ENCODE measurements at places on chromosomes 6 and 20.

DNA sequence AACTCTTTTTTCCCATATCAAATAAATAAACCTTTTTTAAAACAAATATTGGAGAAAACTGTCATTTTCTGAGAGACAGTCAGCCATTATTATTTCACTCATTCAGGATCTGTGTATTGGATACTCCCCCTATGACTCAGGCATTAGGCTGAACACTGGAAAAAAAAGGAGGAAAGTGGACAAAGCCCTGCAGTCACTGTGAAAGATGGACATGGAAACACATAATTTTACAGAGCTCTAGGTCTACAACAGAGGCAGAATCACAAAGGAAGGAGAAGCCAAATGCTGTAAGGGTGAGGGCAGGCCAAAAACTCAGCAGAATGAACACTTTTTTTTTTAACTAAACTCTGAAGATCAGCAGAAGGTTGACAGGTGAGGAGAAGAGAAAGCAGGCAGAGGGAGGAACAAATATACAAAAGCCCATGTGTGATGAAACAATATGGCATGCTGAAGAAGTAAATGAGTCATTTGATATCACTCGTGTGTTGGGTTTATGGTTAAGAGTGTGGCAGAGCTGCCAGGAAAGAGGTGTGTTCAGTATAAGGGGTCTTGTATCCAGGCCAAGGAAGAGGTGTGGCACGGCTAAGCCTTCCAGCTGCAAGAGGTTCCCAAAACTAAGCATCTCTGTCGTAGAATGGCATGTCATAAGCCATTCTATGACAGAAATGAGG lies 39.1 kb downstream of the EPB41L2 start:
- no peak for DNase-seq

DNA sequence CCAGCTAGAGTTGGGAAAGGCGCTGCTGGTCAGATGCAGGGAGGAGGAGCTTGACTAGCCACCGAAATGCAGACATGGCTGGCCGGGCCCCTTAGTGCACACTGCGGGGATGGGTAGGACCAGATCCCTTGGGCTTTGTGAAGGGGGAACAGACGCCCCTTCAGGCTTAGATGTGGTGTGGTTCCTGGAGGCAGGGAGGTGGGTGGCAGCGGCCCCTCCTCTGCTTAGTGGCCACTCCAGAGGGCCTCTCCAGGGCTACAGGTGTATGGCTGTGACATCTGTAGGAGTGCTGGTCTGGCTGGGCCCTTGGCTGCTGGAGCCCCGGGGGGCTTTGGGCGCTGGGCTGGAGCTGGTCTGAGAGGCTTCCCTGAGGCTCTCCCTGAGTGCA lies 5.9 kb downstream of the CCND3 start:
- DNase-seq = no peak

DNA sequence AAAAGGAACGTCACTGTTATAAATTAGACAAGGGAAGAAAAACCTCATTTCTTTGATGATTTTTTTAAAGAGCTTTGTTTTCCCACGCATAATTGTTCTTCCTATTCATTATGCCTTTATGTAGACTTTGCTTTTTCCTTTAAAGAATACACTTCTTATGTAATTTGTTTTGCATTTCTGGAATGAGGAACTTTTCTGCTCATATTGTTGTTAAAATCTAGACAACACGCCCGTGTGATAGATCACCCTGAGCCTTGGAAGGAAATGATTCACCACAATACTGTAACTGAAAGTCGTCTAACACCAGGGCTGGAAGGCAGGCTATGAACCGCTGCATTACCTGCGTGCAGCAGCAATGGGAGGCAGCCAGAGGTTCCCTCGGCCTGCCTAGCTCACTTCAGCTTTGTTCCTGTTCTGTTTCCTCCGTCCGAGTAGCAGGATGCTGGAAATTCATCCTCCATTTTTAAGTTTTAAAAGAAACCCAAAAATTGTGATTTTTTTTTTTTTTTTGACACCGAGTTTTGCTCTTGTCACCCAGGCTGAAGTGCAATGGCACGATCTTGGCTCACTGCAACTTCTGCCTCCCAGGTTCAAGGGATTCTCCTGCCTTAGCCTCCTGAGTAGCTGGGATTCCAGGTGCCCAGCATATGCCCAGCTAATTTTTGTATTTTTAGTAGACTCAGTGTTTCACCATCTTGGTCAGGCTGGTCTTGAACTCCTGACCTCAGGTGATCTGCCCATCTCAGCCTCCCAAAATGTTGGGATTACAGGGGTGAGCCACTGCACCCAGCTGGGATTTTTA lies 49.6 kb upstream of the ZNF217 start:
- peak; percentile 31 for DNase-seq

DNA sequence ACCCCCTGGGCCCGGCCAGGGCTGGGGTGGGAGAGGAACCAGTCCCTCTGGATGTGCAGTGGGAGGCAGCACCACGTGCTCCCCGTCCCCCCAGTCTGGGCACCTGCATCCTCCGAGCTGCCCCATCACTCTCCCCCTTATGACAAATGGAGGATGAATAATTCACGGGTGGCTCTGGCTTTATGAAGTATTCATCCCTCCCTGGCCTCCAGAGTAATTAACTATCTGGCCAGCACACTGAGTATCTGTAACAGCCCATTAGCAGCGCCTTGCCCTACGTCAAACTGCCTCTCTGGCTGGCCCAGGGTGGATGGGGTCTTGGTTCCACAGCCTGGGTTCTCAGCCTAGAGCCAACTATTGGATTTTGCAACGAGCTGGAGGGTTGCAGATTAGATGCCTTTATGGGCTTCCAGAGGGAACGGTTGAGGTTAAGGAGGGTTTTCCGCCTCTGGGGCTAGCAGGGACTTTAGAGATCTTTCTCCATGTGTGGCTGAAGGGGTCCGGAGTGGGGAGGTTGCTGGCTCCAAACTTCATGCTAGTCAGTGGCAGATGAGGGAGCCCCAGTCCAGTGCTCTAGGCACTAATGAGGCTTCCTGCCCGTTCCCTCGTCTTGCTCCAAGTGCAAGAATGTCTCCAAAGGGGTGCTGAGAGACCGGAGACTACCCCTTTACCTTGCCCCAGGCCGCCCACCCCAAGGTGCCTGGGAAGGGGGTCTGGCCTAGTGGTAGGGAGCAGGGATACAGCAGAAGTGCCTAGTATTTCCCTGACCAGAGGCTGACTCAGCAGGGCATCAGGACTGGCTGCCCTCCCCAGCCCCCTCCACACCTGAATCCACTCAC lies 53.5 kb upstream of the MLN start:
- DNase-seq = no peak

GRCh38 chr6:41724586-41725501 lies 10.6 kb downstream of the TFEB start:
- no peak for DNase-seq

- no peak for DNase-seq
Measured at GRCh38 chr20:32482442-32483261, 102.5 kb downstream of the NOL4L start.

- DNase-seq = no peak
Measured at GRCh38 chr20:32539026-32539816, 45.9 kb downstream of the NOL4L start.

GRCh38 chr6:105204331-105204730 lies 24.5 kb upstream of the POPDC3 start:
- no peak for DNase-seq

- DNase-seq = no peak
Measured at GRCh38 chr20:61458146-61458746, 206.2 kb downstream of the CDH4 start.

DNA sequence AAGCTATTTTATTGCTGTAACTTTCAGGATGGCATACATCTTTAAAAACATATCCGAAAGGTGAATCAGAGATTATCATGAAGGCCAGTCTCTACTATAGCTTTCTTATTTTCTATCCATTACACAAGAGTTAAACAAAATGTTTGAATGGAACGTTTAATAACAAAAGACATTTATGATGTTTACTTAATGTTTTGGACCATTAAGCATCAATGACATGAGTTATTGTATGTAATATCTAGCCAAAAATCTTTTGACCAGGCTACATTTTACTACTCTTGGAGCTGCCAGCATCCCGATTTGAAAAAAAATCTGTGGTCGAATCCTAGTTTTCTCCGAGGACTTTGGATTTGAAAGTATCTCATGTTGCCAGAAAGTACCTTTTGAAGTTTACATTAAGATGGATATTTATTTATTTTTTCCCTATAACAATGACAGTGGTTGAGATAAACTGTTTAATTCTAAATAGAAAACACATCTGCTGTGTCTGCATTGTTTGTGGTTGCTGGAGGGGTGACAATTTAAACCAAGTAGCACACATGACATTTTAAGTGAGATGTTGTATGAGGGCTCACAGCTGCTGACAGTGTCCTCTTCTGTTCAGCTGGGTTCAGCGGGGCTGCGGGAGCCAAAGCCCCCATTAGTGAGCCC lies 293.7 kb upstream of the TCF21 start:
- no peak for DNase-seq

DNA sequence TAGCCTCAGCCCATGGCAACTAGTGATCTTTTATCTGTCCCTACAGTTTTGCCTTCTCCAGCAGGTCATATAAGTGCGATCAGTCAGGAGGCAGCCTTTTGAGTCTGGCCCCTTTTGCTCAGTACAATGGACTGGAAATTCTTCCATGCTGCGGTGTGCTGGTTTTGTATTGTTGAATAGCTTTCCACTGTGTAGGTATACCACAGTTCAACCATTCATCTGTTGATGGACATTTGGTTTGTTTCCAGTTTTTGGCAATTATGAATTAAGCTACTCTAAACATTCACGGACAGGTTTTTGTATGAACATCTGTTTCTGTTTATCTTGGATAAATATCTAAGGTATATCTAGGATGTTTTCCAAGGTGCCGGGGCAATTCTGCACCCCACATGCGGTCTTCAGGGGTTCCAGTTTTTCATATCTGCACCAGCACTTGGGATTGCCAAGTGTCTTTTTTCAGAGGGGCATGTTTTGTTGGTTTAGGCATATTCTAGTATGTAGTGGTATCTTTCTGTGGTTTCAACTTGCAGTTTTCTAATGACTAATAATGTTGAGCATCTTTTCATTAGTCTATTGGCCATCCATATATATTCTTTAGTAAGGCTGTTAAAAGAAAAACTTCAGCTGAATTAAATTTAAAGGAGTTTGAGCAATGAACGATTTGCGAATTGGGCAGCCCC lies 141.0 kb downstream of the TFAP2C start:
- DNase-seq = no peak

DNA sequence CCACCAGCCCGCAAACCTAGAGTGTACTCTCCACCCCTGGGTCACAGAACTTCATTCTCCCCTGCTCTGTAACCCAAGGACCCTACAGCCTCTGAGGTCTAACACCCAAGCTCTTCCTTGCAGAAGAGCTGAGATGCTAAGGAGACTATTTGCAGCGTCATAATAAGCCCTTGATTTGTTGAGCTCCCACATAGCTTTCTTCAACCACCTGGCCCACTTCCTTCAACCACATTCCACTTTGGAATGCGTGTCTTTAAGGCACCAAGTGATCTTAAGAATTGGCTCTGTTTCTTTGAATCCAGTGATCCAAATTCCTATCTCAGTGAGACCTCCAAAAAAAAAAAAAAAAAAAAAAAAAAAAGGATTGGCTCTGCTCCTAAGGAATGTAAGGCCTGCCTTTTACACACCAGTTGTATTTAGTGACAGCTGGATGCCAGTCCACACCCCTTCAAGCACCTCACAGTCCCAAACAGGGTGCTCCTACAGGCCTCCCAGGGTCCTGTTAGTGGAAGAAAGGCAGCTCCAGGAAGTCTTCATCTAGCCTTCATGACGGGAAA lies 106.2 kb downstream of the UBE3D start:
- no peak for DNase-seq

DNA sequence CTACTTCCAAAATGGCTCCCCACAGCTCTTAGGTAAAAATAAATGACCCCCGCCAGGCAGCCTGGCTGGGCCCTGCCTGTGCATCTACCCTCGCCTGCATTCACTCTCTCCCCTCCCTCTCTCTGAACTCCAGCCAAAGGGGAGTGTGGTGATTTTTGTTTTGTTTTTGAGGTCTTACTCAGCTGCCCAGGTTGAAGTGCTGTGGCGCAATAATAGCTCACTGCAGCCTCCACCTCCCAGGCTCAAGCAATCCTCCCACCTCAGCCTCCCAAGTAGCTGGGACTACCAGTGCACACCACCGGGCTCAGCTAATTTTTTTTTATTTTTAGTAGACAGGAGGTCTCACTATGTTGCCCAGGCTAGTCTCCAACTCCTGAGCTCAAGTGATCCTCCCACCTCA lies 15.8 kb downstream of the NFATC2 start:
- DNase-seq = no peak

GRCh38 chr6:52595796-52596130 lies 18.9 kb upstream of the TRAM2 start:
- DNase-seq = no peak

DNA sequence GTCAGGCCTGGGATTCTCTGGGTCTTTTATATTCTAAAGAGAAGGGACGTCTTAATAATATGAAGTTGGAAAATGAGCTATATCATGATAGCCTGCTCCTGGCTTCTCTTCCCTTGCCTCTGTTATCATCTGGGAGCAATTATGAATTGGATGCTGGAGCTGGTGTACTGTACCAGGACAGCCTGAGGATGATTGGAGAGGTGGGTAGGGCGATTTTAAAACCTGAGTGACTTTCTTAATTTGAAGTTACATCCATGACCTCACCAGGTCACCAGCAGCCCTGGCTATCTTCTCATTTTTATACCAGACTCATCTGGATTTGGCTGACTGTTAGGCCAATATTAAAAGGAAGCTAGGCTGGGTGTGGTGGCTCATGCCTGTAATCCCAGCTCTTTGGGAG lies 317.6 kb downstream of the CLIC5 start:
- no peak for DNase-seq

- no peak for DNase-seq
Measured at GRCh38 chr6:55886185-55886836, 10.9 kb upstream of the BMP5 start.

- no peak for DNase-seq
Measured at GRCh38 chr6:41654151-41654697, 16.0 kb downstream of the MDFI start.

DNA sequence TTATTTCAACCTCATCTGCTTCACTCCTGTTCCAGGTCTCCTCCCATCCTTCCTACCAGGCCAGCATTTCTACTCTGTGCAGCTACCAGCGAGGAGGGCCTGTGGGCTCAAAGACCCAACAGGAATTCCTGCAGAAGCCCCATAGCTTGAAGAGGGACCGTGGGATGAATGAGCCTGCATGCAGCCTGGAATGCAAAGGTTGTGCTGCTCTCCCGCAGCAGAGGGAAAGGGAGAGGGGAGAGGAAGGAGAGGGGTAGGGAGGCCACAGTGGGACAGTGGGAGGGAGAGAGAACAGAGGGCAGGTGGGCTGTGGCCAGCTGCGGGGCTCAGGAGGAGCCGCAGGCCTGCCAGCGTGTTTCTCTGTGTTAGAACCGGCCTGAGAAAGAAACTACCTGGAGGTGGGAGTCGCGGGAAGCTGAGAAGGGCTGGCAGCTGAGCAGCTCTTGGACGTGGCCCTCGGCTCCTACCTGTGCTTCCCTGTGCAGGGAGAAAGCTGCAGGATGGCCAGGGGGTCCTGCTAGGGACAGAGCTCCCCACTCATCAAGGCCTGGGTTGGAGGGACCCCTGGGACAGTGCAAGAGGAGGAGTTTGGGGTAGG lies 66.1 kb upstream of the MLN start:
- no peak for DNase-seq

- no peak for DNase-seq
Measured at GRCh38 chr20:53445321-53445731, 148.3 kb downstream of the ZNF217 start.

- no peak for DNase-seq
Measured at GRCh38 chr6:13285705-13286104, 42.6 kb downstream of the TBC1D7 start.

GRCh38 chr6:165704045-165704748 lies 41.2 kb upstream of the PDE10A start:
- DNase-seq = no peak

GRCh38 chr6:139355172-139355571 lies 19.3 kb downstream of the CITED2 start:
- no peak for DNase-seq

Measured in stimulated activated CD4-positive, alpha-beta T cell treated with anti-CD3 and anti-CD28 coated beads, Interleukin-1b, Interleukin-23, amount 100 ng/mL, for 1 hour (primary cell).